ENCODE measurements at places on chromosomes 1 and 21. TPM values are rescaled to one million over a fixed set of nuclear protein-coding genes. Genes with fewer than 3 reads are reported as not detected.

TTC39A gene
- 0.26 TPM for total RNA-seq

GBP4 gene
- not detected for total RNA-seq

ATP5PO gene
- total RNA-seq: 218 TPM

RGS5 gene
- total RNA-seq: 5.2 TPM

IL10RB gene
- total RNA-seq: 29.3 TPM

MRPL20 gene
- 138 TPM for total RNA-seq

LRRC71 gene
- not detected for total RNA-seq

CCDC24 gene
- 1.8 TPM for total RNA-seq

MROH9 gene
- total RNA-seq: not detected
